ENCODE measurements at places on chromosomes 1 and 21.

- DNase-seq: no peak
Measured at GRCh38 chr1:71222668-71223067, 141.8 kb upstream of the ZRANB2 start.

- no peak for DNase-seq
Measured at GRCh38 chr1:183106166-183106565, 79.9 kb upstream of the LAMC2 start.

DNA sequence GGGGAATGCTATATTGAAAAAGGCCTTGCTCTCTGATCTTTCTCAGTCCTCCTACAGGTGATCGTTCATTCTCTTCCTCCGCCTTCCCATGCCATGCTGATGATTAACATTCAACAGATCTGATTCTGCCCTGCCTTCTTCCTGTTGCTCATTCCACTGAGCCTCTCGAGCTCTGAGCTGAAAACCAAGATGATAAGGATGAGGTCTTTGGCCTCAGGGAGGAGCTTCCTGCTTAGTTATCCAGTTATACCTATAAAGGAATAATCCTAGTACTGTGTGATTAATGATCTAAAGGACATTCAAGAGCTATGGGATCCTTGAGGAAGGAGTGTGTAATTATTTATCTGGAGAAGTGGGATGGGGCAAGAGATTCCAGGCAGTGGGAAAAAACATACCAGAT is 25.2 kb upstream of the MAP3K7CL start:
- DNase-seq: no peak

DNA sequence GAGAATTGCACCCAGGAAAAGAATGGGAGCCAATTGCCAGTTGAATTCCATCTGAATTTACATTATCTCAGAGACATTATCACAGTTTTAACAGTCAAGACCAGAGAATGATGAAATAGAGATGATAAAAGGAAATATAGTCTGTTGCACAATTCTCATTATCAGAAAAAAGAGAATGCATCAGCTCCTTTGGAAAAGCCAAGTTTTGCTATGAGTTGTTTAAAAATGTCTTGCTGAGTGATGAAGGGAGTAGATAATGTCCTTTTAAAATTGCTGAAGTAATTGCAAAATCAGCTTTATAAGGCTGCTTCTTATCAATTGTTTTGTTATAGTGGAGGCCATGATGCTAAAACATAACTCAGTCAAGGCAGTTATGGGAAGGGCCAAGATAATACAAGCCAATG is 37.9 kb upstream of the EEIG2 start:
- no peak for DNase-seq

GRCh38 chr1:169483500-169483966 is 2.2 kb downstream of the SLC19A2 start:
- no peak for DNase-seq

GRCh38 chr1:13935336-13935735 is 235.3 kb downstream of the PRDM2 start:
- DNase-seq: peak; percentile 42

- no peak for DNase-seq
Measured at GRCh38 chr1:115373305-115373704, 35.3 kb upstream of the NGF start.

DNA sequence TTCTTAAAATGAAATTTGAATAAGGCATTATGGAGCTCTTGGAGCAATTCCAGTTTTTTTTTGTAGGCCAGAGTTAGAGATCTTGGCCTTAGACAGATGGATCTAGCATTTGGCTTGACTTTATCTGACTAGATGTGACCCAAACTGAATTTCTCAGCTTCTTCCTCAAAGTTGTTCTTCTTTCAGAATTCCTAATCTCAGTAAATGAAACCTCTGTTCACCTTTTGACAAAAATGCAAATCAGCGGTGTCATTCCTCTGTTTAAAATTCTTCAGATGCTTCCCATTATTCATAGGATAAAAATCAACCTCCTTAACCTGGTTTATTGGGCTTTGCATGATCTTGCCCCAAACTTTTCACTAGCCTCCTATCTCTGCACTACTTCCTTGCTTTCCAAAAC is 177.6 kb downstream of the RASAL2 start:
- DNase-seq: no peak

- DNase-seq: no peak
Measured at GRCh38 chr1:25863486-25864262, 4.4 kb upstream of the AUNIP start.

GRCh38 chr1:220301630-220302029 is 29.4 kb upstream of the RAB3GAP2 start:
- no peak for DNase-seq

DNA sequence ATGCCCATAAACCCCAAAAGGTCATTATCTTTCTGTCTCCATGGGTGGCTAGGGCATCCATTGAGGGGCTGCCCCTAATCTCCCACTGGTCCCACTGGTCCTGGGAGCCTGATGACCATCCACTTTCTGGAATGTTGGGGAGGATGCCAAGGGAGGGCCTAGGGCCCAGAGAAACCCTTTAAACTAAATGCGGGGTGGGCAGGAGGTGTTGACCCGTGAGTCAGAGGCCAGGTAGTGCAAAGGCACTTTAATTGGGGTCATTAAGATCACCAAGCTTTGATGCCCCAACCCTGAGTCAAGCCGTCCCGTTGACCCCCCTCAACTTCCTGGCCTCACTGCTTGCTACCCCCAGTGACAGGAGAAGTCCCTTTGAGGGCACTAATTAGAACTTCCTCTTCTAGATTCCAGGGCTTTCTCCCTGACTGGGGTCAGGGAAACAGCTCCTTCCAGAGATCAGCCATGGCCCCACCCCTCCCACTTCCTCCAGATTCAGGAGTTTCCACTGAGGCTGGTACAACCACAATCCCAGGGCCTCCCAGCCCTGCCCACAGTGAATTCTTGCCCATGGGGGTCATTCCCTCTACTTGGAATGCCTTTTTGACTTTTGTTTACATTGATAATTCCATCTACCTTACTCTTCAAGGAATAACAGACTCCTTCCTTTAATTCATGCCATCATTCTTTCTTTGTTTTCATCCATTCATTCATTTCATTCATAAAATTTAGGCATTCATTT is 15.5 kb upstream of the SERINC2 start:
- no peak for DNase-seq

DNA sequence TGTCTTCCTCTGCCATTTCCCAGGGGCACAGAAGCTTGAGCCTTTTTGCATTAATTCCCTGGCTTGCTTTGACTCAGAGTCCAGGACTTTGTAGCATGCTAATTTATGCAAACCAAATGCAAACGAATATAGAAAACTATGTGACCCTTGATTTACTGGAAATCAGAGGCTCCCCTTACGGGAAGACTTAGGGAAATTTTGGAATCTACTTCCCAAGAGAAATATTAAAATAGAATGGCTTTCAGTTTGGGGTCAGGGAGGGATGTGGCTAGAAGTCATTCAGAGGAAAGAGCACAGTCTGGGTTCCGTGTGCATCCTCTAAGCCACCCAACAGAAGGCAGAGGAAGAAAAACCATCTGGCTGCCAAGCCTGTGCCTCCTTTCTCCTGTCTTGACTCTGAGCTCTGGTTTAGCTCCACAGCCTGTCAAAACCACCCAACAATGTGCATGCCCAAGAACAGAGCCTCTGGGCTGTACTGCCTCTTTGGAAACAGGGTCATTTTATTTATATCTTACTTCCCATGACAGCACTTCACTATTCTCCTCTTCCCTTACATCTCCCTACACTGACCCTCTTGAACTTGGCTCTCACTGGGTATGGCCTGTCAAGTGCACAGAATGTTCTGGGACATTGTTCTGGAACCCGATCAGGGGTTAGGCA is 30.1 kb downstream of the ATF3 start:
- DNase-seq: no peak

- DNase-seq: peak; percentile 3
Measured at GRCh38 chr1:7942214-7942921, 1.7 kb upstream of the TNFRSF9 start.

GRCh38 chr1:90505806-90506205 is 211.3 kb downstream of the BARHL2 start:
- DNase-seq: no peak

DNA sequence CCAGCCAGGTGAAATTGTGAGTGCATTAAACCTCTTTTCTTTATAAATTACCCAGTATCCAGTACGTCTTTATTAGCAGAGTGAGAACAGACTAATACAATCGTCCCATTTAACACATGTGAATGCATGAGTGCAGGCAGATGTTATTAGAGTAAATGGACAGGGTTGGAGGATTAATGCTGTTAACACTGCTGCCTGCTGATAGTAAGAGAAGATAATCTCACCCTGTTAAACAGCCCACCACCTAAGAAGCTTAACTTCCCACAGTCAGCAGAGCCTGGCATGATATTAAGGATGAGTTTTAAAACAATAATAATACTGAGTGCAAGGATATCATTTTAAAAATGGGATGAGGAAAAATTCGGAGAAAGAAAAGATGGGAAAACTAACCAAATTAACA is 181.4 kb upstream of the LHX8 start:
- no peak for DNase-seq

- DNase-seq: peak; percentile 44
Measured at GRCh38 chr1:41282679-41283317, 40.7 kb upstream of the SCMH1 start.

DNA sequence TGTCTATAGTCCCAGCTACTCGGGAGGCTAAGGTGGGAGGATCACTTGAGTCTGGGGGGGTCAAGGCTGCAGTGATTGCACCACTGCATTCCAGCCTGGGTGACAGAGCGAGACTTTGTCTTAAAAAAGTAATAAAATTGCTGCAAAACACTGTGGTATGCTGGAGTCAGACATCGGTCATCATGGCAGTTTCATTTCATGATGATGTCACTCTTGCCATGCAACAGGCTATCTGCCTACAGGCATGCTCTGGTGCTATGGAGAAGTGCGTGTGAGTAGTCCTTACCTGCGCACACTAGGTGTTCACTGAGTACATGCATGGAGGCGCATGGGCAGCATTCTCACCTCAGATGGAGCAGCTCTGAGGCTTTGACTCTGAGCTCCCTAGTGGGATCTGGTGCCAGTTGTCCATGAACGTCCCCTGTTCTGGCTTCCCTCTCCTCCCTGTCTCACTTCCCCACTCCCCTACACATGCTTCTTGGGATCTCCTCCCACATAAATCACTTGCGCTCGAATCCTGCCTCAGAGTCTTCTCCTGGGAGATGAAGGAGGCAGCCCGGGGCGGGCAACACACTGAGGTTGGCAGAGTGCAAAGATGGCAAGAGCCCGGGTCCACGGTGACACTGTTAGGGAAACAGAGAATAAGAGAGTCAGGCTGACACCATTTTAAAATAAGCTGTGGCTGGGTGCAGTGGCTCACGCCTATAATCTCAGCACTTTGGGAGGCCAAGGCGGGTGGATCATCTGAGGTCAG is 10.4 kb upstream of the CELA3B start:
- DNase-seq: no peak

- DNase-seq: no peak
Measured at GRCh38 chr1:231660198-231660597, 33.6 kb downstream of the DISC1 start.

DNA sequence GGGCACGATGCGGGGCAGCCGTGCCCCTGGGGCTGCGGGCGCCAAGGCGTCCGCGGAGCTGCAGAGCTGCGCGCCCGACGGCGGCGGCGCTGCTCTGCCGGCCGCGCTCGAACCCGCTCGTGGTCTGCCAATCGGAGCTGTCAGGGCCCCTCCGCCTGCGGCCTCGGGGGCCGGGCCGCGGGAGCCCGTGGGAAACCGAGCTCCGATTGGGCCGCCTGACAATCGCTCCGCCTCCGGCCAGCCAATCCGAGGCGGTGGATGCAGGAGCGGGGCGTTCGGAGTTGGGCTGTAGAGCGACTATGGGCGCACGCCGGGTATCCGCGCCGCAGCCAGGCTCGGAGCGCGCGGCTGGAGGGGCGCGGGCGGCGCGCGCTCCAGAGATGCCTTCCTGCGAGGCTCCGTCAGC is 100.5 kb upstream of the SOD1 start:
- DNase-seq: peak; percentile 95

DNA sequence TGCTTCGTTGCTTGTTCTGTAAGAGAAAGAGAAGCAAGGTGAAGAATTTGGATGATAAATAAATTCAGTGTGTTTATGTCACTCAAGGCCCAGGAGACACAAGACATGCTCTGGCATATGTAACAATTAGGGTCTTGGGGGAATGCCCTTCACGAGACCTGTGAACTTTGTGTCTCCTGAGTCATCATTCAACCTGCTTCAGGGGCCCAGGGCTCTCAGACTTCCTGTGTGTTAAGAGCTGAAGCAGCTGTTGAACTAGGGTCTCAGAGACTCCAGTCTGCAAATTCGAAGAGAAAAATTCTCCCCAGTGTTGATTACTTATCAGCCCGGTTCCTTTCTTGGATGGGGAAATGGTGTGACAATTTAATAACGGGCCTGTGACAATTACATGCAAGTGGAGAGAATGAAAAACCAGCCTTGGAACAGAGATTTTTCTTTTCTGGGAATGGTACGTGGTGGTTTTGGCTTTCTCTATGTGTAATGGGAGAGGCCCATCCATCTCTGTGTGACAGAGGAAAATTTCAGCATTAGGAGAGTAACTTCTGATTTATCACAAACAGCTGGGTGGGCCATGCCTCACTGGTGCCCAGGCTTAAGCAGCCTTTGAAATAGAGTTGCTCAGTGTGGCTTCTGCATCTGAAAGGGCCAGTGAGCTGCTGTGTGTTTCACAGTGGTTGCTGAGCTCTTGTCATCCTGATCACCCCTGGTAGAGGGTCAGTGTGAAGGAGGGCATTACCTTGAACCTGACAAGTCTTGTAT is 22.4 kb downstream of the HUNK start:
- DNase-seq: no peak

- no peak for DNase-seq
Measured at GRCh38 chr1:1521331-1521730, 9.4 kb downstream of the ATAD3A start.

GRCh38 chr21:44486302-44486701 is 31.0 kb downstream of the LRRC3 start:
- DNase-seq: no peak

GRCh38 chr1:92989936-92990583 is 28.8 kb upstream of the DIPK1A start:
- DNase-seq: no peak

- no peak for DNase-seq
Measured at GRCh38 chr1:17078991-17079868, 25.4 kb upstream of the SDHB start.

- no peak for DNase-seq
Measured at GRCh38 chr1:26887125-26887524, 3.0 kb downstream of the GPN2 start.

Measured in NCI-H2171 (cell line).